Stimulated activated CD8-positive, alpha-beta memory T cell treated with anti-CD3 and anti-CD28 coated beads, Interleukin-4, amount 100 ng/mL, for 4 hours (primary cell): ENCODE measurements at places on chromosomes 12 and 14.

GRCh38 chr12:94080341-94081009 is 67.9 kb upstream of the PLXNC1 start:
- DNase-seq, result no peak

- no peak for DNase-seq
Measured at GRCh38 chr12:6764011-6764828, 1.9 kb upstream of the PTMS start.

GRCh38 chr12:32757157-32757556 is 1.5 kb upstream of the YARS2 start:
- no peak for DNase-seq

DNA sequence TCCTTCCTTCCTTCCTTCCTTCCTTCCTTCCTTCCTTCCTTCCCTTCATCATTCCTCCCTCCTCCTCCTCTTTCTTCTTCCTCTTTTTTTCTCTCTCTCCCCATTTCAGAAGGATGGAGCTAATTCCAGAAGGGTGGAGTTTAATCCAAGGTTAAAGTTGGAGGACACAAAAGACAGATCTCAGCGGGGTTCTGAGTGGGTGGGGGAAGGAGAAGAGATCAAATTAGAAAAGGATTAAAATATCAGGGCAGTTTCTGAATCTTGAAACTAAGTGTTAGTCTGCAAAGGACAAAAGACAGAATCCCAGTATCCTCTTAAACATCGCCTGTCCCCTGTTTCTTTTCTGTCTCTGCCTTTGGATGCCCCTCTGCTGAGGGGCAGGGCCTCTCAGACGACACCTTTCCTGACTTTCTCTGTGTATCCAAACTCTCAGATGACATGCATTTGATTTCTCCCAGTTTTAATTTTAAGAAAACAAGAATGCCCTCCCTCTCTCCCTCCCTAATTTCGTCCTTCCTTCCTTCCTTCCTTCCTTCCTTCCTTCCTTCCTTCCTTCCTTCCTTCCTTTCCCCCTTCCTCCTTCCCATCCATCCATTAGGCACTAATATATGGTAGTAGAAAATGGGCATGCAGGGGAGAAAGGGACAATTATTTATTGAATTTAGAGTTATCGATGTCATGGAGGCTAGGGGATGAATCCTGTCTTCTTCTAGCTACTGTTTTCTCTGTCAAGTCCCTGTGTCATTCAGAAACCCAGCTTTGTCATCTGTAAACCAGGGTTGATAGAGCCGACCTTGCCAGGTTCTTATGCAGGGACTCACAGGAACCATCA is 269.1 kb downstream of the VRK1 start:
- no peak for DNase-seq

GRCh38 chr12:69435644-69436043 is 34.5 kb upstream of the FRS2 start:
- DNase-seq, result no peak

GRCh38 chr14:105742531-105742848 is 216.1 kb downstream of the TMEM121 start:
- DNase-seq, result no peak

DNA sequence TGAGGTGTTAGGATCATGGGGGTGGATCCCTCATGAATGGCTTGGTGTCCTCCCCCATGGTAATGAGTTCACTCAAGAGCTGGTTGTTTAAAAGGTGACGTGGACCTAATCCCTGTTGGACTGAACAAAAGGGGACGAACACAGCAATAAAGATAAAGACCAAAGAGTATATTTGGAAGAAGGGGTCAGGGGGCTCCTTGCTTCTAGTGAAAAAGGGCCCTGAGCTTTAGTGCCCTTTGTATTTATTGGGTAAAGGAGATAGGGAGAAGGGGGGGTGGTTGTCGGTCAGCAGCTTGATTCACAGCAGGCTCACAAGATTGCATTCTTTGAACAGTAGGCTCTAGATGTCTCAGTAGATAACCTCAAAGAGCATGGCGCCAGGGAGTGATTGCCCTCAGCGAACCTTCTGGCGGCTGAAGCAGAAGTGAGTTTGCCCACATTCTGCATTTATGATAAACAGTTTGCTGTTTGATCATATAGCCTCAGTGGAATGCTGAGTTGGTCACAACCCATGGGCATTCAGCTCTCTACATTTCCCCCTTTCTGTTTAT is 25.9 kb upstream of the MAPKAPK5 start:
- no peak for DNase-seq

DNA sequence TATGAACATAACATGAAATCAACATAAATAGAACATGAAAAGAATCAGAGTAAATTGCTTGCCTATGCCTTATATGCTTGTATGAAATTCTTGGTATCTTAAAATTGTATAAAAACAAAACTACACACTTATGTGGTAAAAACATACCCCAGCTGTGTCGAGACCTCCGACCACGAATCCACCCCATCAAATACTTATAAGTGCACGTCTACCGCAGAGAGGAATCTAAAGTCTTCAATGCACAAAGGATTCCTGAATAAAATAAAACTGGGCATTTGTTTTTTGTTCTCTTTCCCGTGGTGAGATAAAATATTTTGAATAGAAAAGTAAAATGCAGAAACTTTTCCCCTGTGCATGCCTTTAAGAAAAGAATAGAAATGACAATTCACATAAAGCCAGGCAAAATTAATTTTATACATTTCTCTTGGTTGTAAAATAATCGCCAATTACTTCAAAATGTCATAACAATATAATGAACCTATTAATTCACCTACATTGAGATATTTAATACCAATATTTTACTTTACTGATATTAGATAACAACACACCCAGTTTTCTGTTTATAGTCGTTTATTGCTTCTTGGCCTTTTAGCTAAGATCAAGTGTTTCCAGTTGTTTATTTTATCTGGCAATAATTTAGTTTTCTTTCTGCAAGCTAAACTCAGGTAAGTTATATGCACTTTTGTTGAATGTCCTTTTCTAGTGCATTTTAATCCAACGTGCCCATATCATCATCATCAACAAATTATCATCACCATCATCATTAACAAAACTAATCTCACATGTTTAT is 1.0 kb downstream of the KLRK1 start:
- no peak for DNase-seq

- DNase-seq, result no peak
Measured at GRCh38 chr12:88273875-88274274, 131.8 kb downstream of the TMTC3 start.

DNA sequence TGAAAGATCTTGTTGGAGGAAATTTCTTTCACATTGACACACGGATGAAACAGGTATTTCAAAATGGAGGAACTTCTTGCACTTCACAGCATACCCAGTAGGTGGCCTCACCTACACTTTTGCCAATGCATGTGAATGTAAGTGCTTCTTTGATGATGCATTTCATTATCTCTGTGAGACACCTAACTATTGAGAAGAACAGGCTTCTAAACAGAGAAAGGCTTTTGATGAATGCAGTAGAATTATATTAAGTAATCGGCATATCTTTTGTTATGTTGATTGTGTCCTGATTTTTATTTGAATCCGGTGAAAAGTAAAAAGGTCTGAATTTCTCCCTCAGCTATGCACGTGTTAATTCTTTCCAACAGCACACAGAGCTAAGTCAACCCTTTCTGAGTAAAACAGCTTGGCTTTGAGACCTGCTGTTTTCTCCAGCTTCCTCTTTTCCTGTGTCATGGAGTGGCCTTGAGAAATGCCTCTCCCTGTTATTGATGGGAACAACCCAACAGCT is 399.0 kb downstream of the NAV3 start:
- no peak for DNase-seq

GRCh38 chr14:75312341-75312740 is 33.7 kb downstream of the FOS start:
- DNase-seq, result no peak

DNA sequence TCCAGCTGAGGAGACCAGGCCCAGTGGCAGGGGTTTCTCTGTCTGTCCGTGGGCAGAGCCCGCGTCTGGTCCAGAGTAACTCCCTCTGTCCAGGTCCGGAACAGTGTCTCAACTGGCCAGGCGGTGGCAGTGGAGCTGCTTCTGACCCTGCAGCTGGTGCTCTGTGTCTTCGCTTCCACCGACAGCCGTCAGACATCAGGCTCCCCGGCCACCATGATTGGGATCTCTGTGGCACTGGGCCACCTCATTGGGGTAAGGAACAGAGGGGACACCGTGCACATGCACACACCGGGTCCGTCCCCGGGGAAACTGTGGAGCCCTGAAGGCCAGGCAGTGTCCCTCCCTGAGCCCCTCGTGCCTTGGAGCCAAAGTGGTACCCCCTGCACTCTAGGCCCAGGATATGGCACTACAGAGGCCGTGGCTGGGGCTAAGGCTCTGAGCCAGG is 1.5 kb downstream of the AQP6 start:
- no peak for DNase-seq

DNA sequence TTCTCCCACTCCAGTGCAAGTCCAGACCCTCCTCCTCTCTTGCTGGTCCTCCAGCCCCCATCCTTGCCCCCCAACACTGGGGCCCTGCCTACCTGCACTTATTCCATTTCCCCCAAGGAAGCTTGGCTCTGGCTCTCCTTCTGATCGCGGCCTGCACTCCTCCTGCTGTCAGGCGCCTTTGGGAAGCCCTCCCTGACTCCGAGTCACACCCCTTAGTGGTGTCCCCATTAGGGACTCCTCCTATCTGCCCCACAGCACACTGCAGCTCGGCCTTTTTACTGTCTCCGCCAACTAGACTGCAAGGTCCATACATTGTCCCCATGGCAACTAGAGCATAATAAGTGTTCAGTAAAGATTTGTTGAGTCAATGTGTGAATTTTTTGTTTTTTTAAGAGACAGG is 32.9 kb downstream of the FIGNL2 start:
- no peak for DNase-seq

- DNase-seq, result no peak
Measured at GRCh38 chr14:53149668-53150316, 3.3 kb downstream of the DDHD1 start.

GRCh38 chr14:29355331-29355730 is 572.3 kb downstream of the PRKD1 start:
- DNase-seq, result no peak

DNA sequence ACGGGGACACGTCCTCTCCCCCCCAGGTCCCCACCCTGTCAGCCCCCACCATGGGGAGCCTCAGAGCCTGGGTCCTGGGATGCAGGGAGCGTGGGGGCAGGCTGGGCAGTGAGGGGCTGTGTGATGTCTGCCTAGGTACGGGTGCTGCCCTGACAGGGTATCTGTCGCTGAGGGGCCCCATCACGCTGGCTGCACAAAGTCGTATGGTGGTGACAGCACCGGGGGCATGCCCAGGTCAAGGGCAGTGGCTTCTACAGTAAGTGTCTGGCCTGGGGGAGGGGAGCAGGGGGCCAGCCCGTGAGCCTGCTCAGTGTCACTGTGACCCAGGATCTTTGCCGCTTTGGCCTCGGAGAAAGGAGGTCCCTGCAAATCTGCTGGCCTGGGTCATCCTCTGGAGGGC is 23.3 kb downstream of the PAPLN start:
- DNase-seq, result no peak
